GM10248 (cell line): ENCODE measurements at places on chromosomes 1 and 21.

DNA sequence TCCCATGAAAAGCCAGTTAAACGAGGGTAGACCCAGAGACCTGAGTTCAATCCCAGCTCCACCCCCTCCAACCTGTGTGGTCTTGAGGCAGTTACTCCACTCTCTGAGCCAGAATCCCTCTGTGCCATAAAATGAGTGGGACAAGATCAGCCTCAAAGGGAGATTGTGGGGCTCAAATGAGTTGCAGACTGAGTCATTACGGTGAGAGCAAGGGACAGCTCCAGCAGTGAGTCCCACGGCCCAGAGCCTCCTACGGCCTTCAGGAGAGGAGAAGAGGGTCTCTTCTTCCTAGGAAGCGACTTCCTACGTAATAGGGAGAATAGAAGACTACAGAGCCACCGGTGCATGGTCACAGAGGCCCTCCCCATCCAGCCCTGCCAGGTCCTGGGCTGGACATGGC, 6.7 kb upstream of the CAMK2N1 start:
- no peak for DNase-seq

GRCh38 chr1:225479341-225479740, 51.5 kb upstream of the LBR start:
- DNase-seq: no peak

GRCh38 chr1:214413315-214413714, 132.4 kb downstream of the SMYD2 start:
- DNase-seq: no peak

GRCh38 chr1:231729544-231729943, 103.0 kb downstream of the DISC1 start:
- no peak for DNase-seq

DNA sequence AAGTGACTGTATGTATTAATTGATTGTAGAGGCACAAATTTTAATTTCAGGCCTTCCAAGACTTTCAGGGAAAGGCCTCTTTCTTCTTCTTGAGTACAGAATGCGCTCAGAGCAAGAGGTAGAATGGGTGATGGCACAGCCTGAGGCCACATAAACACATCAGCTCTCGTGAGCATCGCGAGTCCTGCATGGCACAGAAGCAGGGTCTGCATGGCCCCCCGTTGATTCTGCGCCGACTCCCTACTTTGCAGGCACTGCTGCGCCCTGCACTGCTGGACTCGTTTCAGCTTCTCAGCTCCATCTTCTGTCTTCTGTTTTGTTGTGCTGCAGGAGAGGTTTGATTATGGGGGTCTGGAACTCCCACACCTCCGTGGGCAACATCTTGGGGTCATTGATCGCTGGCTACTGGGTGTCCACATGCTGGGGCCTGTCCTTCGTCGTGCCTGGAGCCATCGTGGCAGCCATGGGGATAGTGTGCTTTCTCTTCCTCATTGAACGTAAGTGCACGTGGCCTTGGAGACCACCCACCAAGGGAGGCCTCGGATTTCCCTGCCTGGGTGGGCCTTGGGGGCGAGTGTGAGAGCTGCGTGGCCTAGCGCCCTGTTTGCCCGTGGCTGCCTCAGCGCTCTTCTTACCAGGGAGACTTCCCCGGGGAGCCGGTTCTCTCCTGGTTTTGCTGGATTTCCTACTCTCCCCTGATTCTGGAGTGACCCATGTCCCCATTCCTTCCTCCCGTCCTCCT, 29.6 kb downstream of the SLC37A1 start:
- no peak for DNase-seq

GRCh38 chr1:82160036-82160435, 359.3 kb downstream of the ADGRL2 start:
- DNase-seq: no peak

DNA sequence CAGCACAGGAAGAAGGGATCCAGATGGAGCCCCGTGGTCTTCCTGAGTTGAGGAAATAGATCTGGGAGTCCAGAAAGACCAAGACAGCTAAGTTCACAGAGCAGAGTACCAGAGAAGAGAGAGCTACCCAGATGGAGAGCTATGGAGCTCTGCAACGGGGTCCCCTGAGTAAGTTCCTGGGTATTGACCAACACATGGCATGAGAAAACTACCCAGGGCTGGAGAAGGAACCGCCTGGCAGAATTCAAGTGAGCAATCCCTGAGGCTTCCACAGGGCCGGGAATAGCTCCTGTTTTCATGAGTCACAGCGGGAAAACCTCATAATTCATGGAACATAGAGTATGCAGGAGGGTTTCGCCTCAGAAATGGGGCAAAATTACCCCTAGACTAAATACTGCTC, 19.7 kb downstream of the STPG1 start:
- DNase-seq: no peak

DNA sequence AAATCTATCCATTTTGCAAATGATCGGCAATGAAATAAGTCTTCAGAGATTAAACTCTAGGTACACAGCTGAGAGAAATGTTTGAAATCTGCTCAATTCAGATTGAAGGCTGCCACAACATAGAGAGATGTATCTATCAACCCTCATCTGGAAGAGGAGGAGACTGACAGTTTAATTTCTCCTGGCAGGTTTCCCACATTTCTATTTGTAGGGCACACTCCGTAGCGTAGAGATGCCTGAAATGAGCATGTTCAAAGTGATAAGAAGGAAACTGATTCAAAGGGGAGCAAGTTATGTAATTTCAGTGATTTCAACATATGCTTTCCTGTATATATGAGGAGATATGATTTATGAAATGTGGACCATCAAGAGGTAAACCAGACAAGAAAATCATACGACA, 44.1 kb downstream of the NIBAN1 start:
- DNase-seq: no peak

DNA sequence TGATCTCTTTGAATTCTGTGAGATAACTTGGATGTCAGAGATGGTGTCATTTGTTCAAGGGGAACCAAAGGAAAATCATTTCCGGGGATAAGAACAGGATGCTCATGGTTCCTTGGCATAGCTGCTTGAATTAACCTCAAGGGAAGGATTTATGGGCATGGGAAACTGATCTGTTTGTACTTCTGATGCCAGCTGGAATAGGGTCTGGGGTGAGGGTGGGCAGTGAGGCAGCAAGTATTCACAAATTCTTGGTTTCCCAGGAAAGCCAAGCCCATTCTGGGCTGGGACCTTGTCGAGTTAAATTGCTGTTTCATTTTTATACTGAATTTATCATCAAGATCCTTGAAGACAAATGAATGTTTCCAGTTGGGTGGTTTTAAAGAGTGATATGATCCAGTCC, 14.1 kb downstream of the INTS3 start:
- DNase-seq: no peak

GRCh38 chr21:42062236-42063022, 8.7 kb upstream of the UMODL1 start:
- peak; percentile 82 for DNase-seq

GRCh38 chr1:106678279-106679050, 378.0 kb upstream of the PRMT6 start:
- no peak for DNase-seq

GRCh38 chr1:232538224-232538942, 91.5 kb downstream of the SIPA1L2 start:
- DNase-seq: no peak

DNA sequence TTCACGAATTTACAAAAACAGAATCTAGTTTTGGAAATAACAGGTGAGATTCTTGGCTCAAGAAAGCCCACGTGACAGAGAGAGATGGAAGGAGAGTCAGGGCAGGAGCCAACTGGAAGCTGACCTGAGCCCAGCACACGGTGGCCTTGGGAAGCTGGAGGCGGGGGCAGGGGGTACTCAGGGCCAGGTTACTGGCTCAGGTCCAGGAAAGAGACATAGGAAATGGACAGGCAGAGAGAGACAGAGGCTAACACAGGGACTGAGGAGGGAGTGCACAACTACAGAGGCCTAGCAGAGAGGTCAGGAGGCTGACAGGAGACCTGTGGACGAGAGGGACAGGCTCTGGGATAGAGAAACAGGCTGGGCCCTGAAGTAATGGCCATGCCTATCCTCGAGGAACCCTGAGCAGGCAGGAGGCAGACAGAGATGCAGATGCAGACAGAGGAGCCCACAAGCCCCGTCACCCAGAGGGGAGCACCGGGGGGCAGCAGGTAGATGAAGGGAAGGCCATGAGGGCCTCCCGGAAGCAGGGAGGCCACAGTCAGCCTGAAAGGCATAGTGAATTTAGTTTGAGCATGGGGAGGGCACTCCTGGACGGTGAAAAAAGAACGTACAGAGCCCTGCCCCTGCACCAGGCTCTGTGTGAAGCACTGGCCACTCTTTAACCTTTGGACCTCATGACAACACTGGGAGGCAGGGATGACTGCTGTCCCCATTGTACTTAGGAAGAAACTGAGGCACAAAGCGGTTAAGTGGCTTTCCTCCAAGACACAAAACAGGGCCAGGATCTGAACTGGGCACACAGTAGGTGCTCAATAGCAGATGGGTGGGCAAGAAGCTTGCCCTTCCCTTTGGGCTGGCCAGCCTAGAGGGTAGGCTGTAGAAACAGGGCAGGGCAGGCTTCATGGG, 230.1 kb downstream of the TRABD2B start:
- DNase-seq: no peak

- DNase-seq: no peak
Measured at GRCh38 chr1:107788206-107789202, 176.5 kb downstream of the VAV3 start.

GRCh38 chr1:25031966-25032667, 102.0 kb upstream of the RUNX3 start:
- peak; percentile 71 for DNase-seq

GRCh38 chr21:45223236-45224185, 64.2 kb downstream of the POFUT2 start:
- DNase-seq: no peak

- DNase-seq: no peak
Measured at GRCh38 chr1:226820941-226821718, 49.3 kb upstream of the PSEN2 start.

DNA sequence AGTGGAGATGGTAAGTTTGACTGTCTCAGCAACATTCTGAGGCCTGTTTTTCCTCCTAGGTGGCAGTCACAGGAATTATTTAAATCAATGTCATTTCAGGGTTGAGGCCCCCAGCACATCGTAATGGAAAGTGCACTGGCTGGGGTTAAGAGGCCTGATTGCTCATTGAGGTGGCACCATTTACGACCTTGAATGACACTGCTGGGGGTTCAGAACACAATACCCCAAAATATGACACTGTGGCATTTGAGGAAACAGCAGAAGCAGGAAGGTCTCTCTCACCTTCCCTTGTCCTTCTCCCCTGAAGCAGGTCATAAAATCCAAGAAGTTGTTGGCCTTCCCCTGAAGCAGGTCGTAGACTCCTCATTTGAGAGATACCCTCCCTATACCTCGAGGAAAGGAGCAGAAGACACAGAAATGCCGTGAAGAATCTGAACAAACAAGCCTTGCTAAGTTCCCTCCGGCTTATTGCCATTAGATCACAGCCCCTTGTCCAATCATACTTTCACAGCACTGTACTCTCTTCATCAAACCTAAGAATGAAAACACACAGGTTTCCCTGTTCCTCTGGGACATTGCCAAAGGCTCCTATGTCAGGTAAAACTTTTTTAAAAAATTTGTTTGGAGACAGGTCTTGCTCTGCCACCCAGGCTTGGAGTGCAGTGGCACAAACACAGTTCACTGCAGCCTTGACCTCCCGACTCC, 71.3 kb downstream of the S1PR1 start:
- no peak for DNase-seq

DNA sequence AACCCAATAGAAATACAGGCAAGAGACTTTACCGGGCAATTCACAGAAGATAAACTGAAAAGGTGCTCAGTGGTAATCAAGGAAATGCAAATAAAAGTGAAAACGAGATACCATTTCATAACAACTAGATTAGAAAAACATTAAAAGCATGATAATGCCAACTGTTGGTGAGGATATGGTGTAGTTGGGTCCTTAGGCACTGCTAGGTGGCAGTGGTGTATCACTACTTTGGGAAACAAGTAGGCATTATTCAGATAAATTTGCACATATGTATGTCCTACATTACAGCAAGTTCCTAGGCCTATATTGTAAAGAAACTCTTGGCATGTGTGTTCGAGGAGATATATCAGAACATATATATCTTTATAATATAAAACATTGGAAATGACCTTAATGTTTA, 31.0 kb downstream of the AZIN2 start:
- no peak for DNase-seq

DNA sequence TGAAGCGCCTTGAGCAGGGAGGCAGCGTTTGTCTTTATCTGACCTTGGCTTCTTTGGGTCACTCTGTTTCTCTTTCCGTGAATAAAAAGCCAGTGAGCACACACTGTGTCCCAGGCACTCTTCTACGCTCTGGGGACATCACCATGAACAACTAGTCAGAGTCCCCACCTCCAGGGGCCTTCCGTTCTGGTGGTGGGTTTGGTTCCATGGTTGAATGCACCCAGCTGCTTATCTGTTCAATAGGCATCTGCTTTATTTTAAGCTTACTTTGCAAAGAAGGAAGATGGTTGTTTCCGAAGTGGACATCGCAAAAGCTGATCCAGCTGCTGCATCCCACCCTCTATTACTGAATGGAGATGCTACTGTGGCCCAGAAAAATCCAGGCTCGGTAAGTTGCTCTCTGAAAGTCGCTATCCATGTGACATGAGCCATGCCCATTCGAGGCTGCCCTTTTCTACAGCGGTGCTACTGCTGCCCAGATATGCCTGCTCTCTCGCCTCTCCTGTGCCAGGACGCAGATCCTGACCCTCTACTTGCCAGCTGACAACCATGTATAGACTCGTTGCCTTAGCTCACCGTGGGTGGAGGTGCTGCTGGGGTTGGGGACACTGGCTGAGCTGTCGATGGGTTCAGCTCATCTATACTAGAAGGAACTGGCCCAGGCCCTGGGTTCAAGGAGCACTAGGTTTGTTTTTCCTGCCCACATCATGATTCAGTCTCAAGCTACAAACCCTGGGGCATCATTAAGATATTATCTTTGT, 5.9 kb downstream of the MX1 start:
- peak; percentile 72 for DNase-seq

GRCh38 chr1:184952428-184952827, 21.9 kb downstream of the NIBAN1 start:
- DNase-seq: no peak

DNA sequence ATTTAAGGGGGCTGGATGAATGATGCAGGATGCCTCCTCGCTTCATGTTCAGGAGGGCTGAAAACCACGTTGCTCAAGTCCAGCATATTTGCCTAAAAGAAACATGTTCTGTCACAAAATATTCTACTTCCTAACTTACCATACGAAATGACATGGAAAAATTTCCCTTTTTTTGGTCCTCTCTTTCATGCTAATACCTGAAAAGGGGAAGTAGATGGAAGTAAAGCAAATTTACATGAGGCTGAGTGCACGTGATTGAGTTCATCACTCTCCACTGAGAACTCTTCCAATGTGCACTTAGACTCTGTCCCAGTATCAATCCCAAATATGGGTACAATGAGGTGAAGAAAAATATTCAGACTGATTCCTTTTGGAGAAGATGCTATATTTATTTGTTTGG, 23.0 kb downstream of the XCL2 start:
- no peak for DNase-seq

DNA sequence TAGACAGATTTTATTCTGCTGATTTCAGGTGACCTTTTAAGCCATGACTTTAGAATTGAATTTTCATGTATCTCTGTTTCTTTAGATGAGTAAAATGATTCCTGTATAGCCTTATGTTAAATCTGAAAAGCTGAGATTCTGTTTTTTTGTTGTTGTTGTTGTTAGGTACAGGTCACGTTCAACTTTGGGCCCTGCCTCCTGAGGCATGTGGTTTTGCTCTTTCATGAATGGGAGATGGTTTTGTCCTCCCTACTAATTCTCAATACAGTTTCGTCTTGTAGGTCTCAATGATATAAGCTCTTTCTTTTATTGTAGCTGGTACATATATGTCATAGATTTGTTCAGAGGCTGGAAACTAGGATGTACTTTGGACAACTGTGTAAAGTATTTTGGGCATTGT, 79.6 kb downstream of the CDC14A start:
- DNase-seq: no peak
